ENCODE measurements at places on chromosomes 16 and 17.

DNA sequence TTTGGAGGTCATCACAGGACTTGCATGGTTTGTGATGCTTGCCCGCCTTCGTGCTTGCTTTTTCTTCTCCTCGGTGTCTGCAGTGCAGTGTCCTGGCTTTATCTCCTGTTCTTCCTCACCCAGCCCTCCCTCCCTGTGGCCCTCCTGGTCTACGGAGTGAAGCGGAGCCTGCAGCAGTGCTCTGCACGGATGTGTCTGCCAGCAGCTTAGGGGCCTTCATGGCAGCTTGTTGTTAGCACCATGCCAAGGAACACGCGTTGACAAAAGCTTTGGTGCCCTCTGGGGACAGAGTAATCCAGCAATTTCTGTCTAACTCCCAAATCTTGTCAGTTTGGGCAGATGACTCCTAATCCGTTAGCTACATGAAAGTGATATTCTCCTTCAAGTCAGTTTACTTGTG lies 9.9 kb downstream of the DHODH start:
- no peak for DNase-seq

GRCh38 chr17:68152161-68152571 lies 95.7 kb upstream of the AMZ2 start:
- no peak for DNase-seq

GRCh38 chr16:88649924-88650748 lies 717 bp downstream of the CYBA start:
- no peak for DNase-seq

DNA sequence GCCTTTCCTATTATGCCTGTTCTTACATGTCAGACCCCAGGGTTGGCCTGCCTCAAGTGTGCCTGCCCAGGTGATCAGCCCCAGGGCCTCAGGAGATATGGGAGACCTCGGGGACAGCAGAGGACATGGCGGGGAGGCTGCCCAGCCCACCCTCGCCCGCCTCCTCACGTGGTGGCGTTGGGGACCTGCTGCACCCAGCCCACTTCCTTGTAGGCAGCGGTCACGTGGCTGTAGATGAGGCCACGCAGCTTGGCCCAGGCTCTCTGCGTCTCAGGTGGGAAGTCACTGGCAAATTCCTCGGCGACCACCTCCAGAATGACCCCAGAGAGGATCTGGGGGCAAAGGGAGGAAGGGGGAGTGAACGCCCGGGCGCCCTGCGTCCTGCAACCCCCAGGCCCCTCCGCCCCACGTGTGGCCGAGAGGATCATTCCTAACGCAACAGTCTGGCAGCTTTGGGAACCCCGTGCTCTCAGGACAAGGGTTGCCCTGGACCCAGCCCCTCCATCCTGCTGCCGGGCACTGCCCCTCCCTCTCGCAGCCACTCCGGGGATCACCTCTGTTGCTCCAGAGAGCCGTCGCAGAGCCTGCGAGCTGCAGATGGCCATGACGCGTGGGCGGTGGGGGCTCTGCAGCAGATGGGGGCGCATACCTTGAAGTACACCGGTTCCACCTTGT lies 6.6 kb downstream of the CYGB start:
- no peak for DNase-seq

- DNase-seq: no peak
These were observed 339.8 kb upstream of the TNRC6C start for GRCh38 chr17:77618731-77619130.

GRCh38 chr17:43599835-43600234 lies 53.7 kb upstream of the ETV4 start:
- no peak for DNase-seq
